ENCODE measurements at places on chromosomes 12 and 14.

GRCh38 chr12:96769400-96769799 is 137.7 kb upstream of the NEDD1 start:
- peak; percentile 98 for DNase-seq

DNA sequence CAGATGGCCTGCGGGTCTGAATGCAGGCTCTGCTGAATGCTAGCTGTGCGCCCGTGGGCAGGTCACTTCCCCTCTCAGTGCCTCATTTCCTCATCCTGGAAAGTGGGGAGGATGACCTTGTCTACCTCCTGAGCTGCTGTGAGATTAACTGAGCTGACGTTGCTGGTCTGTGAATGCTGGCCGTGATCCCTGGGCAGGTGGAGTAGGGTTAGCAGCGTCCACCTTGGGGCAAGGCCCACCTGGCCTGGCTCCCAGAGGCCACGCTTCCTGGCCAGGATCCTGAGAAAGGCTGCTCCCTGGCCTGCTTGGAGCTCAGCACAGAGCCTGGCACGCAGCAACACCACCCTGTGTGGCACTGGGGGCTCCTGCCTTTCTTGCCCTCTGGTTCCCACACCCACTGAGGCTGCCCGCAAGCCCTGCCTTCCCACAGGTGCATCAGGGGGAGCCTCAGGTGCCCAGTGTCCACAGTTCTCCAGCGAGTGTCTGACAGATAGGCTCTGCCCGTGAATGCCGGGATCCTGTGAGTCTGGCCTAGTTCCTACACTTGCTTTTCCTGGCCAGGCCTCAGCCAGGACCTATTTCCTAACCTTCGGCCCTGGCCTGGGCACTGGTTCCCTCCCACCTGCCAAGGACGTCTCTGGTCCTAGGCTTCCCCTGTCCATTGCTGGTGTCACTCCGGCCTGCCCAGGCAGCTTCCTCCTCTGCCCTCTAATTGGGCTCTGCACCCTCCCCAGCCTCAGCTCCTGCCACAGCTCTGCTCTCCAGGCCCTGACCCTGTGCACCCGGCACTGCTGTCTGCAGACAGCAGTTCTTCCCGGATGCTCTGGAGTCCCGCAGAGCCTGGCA is 37.2 kb upstream of the TDRD9 start:
- DNase-seq = no peak

DNA sequence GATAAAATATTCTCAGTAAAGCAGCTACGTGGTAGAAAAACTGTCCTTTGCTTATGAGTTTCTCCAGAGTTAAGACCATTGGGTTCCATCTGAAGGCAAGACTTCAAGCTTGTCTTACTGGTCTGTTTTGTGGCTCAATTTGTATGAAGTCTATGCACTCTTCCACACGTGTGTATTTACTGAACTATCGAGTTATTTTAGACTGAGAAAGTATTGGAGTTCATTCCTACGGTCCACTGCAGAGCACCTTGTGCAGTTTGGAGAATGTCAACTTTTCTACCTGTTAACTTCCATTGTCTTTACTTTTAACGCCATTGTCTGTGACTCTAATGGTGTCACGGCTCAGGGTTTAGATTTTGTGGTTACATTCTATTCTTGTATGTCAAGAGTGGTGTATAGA is 3.7 kb downstream of the HIF1A start:
- no peak for DNase-seq

DNA sequence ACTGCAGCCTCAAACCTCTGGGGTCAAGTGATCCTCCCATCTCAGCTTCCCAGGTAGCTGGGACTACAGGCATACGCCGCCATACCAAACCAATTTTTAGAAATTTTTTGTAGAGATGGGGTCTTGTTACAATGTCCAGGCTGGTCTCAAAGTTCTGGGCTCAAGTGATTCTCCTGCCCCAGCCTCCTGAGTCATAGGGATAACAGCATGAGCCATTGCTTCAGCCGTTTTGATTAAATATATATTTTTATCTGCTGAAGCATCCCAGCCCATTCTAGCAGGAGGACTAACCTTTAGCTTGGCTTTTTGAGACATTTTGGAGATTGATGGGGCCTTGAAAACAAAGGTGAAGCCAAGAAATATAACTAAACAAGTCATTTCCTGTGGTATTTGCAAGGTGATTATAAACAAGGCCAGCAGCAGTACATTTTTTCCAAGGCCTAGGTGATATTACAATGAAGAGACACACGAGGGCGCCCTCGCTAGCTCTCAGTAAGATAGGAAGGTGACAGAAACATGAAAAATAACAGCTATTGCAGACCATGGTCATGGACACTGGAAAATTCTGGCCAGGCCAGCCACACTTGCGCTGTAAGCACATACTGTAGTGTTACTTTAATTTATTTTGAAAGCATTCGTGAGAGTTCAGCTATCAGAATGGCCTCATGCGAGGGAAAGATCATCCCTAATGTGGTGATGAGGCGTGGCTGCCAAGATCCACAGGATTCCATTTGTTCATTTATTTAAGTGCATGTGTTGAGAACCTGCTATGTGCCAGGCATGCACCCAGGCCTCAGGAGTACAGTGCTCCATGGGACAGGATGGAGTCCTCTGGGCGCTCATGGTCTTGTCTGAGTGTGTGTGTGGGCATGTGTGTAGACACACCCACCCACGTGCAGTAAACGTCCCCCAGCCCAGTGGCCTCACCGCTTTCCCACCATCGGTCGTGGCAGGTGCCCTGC is 63.5 kb downstream of the DGLUCY start:
- peak; percentile 36 for DNase-seq

DNA sequence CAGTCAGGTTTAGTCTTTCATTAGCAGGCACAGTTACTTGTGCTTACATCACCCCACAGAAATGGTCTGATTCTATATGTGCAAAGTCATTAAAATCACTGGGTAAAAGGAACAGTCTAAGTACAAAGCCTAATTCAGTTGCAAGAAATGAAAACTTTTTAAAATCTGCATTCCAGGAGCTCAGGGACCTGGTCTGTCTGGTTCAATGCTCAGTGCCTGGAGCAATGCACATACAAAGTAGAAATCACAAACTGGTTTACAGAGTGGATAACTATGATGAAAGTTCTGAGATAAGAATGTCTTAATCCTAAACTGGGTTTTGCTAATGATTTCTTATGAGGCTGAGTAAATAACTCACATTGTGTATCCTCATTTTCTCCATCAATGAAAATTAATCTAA is 28.7 kb downstream of the LMNTD1 start:
- DNase-seq = no peak

- no peak for DNase-seq
Observed at GRCh38 chr12:75727577-75727976, 216.2 kb upstream of the KRR1 start.

DNA sequence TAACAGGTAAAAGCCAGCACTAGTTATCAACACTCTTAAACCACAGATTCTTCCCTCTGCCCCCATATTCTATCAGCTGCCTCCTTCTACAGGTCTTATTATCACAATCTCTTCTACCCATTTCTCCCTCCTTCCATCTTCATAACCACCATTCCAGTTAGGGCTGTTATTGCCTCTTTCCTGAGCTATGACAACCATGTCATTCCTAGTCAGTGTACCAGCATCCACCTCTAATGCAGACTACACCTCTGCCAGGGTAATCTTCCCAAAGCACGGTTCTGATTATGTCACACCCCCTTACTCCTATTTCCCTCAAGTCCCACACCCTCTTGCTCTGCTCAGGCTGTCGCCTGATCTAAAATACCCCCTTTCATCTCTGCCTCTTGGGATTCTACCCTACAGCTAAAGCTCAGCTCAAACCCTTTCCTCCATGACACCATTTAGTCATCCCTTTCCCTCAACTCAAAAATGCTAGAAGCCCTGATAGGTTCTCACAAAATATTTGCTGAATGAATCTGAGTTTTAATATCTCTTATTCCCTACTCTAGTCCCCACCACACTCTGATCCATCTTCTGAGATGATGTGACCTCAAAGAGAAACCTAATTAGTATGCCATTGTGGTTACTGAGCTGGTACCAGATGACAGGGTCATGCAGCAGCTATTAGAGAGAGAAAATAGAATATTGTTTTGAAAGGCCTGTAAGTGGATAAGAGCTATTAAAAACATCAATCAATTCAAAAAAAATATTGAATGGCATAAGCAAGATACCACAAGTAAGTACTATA is 11.7 kb downstream of the RACGAP1 start:
- DNase-seq = no peak

DNA sequence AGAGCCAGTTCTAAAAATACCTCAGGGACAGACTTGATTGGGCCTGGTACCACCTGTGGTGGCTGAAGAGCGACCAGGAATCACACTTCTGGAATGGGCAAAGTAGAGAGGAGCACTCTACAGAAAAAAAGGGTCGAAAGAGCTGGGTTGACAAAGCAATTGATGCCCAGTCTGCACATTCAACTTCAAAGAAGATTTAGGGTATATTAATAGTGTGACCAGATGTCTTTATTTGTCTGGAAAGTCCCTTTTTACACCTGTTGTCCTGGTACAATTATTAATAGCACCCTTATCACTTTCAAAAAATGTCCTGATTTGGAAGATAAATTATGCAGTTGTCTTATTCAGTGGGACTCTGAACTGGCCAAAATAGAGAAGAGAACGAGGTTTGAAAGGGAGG is 137.5 kb downstream of the DYRK2 start:
- DNase-seq = no peak

DNA sequence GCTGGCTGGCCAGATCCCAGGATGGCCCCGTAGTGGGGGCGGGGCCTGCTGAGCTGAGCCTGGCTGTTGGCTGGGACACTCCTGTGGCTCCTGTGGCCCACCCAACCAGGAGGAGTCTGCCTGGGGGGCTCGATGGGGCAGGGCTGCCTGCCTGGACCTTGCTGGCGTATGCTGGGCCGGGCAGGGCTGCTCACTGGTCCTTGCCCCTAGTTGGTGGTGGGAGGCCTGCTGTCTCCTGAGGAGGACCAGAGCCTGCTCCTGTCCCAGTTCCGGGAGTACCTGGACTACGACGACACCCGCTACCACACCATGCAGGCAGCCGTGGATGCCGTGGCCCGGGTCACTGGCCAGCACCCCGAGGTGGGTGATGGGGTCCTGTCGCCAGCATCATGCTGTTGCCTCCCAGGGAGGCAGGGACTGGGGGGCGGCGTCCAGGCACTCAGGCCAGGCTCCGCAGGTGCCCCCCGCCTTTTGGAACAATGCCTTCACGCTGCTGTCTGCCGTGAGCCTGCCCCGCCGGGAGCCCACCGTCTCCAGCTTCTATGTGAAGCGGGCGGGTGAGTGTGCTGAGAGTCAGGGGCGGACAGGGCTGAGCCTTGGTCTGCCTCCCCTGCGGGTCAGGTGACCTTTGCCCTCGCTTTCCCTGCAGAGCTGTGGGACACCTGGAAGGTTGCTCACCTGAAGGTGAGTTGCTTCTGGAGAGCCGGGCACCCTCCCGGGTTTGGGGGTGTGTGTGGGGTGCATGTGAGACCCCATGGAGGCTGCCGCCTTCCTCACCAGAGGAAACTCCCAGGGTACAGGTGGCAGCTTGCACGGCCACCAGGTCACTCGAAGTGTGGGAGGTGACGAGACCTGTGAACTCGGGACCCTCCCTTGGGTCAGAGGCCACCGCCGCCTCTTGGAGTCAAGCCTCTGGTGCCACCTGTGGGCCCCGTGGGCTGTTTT is 3.4 kb downstream of the NOC4L start:
- no peak for DNase-seq

- DNase-seq = no peak
Observed at GRCh38 chr12:51395283-51396230, 4.4 kb upstream of the GALNT6 start.

GRCh38 chr14:60736494-60736893 is 1.9 kb downstream of the MNAT1 start:
- DNase-seq = no peak

GRCh38 chr12:132661972-132662371 is 25.2 kb downstream of the POLE start:
- no peak for DNase-seq

- DNase-seq = peak; percentile 7
Observed at GRCh38 chr12:108634341-108634751, 652 bp upstream of the SELPLG start.

DNA sequence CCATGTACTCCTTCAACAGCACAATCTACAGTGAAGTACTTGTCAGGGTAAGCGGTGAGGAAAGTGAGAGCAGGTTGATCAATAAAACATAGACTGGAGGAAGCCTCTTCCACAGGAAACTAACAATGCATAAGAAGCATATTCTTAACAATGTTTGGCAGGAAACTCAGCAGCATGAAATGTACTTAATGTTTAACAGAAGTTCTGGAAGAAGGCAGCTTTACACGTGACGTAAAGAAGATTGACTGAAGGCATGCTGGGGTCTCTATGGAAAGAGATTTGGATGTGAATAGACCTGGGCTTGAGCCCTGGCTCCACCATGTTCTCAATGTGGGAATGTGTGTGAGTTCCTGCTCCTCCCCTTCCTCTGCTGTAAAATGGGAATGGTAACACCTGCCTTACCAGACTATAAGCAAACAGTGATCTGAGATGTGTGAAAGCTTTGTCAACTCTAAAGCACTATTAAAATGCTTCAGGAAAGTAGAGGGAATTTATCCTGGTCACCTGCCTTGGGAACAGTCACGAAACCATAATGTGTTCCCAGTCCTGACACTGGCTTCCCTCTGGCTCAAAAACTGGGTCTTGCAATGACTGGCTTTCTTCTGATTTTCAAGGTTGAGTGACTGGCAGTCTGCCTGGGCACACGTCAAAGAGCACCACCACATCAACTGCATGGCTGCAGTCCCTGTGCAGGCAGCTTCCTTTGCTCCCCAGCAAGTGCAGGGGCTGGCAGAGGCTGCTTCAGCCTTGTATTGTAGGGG is 384.6 kb downstream of the APAF1 start:
- DNase-seq = peak; percentile 41

DNA sequence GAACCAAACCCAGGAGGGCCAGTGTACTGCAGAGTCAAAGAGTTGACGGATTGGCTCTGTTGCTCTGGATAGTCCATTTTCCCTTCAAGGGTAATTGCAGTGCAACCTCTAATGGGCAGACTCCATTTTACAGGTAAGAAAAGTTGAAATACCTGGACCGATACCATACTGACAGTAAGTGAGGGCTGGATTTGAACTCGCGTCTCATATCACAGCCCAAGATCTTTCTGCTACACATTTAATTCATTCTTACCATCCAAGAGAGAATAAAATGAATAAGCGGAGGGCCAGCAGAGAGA is 356 bp upstream of the ZC3H14 start:
- no peak for DNase-seq

DNA sequence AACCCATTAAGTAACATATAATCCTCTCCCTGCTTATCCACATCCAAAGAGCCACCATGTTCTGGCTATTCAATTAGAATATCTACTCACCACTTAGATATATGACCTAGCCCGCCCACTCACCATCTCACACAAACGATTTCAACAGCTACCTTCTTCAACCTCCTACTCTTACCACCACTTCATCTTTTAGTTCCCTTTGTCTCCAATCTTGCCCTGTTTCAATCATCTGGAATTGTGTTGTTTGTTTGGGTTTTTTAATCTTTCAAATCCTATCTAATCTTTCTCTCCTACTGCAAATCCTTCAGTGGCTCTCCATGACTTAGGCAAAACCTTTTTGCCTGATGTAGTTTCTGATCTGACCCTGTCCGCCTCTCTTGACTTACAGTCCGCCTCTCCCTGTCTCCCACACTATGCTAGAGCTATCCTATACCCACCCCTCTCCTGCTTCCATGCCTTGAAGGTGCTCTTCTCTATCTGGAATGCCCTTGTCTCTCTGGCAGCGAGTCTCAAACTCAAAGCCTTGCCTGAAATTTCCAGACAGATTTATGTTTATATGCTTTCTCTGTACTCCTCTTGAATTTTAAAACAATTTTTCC is 161.0 kb upstream of the CRY1 start:
- DNase-seq = no peak

GRCh38 chr12:103665971-103666370 is 78.9 kb downstream of the STAB2 start:
- DNase-seq = no peak

Measured in DMS153 (cell line).